ENCODE measurements at places on chromosomes 7 and 10.
A peak's percentile ranks its signal among the peaks of the same experiment; 100 is the strongest.

DNA sequence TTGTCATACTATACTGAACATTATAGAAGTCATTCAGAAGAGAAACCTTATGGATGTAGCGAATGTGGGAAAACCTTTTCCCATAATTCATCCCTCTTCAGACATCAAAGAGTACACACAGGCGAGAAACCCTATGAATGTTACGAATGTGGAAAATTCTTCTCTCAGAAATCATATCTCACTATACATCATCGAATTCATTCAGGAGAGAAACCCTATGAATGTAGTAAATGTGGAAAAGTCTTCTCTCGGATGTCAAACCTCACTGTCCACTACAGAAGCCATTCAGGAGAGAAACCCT lies 19.4 kb downstream of the RBAK start:
- DNase-seq, result no peak
- H3K4me1 ChIP-seq, result no peaks in the 10 kb centered on the region
- no peak overlapping the region for H3K27ac ChIP-seq
- peaks cover 83% of the 10 kb centered on the region for H3K36me3 ChIP-seq

GRCh38 chr10:31689233-31689632 lies 239.4 kb downstream of the ARHGAP12 start:
- H3K4me3 ChIP-seq, result no peak overlapping the region
- peaks cover 3% of the 10 kb centered on the region for H3K27me3 ChIP-seq
- H3K27ac ChIP-seq, result no peak overlapping the region
- no peak for DNase-seq
- no peaks in the 10 kb centered on the region for H3K4me1 ChIP-seq
- H3K36me3 ChIP-seq, result no peaks in the 10 kb centered on the region

GRCh38 chr10:6009150-6009549 lies 31.8 kb upstream of the IL15RA start:
- peaks cover 50% of the 10 kb centered on the region for H3K36me3 ChIP-seq
- H3K27ac ChIP-seq, result no peak overlapping the region
- DNase-seq, result no peak
- peaks cover 36% of the 10 kb centered on the region for H3K4me1 ChIP-seq
- no peaks in the 10 kb centered on the region for H3K27me3 ChIP-seq

- peaks cover 25% of the 10 kb centered on the region for H3K4me1 ChIP-seq
- H3K4me3 ChIP-seq, result no peak overlapping the region
- H3K27me3 ChIP-seq, result peaks cover 68% of the 10 kb centered on the region
- H3K36me3 ChIP-seq, result no peaks in the 10 kb centered on the region
- DNase-seq, result no peak
- H3K27ac ChIP-seq, result no peak overlapping the region
These were observed 2.6 kb upstream of the CAV1 start for GRCh38 chr7:116522247-116522646.

GRCh38 chr7:69676247-69676646 lies 78.0 kb downstream of the AUTS2 start:
- no peaks in the 10 kb centered on the region for H3K36me3 ChIP-seq
- DNase-seq, result no peak
- H3K4me1 ChIP-seq, result no peaks in the 10 kb centered on the region
- no peaks in the 10 kb centered on the region for H3K27me3 ChIP-seq
- no peak overlapping the region for H3K4me3 ChIP-seq
- no peak overlapping the region for H3K27ac ChIP-seq

- H3K27ac ChIP-seq, result no peak within 1 kb of the TSS
- no peak for DNase-seq
- H3K36me3 ChIP-seq, result no peaks in the 10 kb centered on the region
- H3K4me1 ChIP-seq, result peaks cover 3% of the 10 kb centered on the region
- H3K4me3 ChIP-seq, result no peak within 1 kb of the TSS
- H3K27me3 ChIP-seq, result peaks cover 39% of the 10 kb centered on the region
These were observed at the start of gene CLEC2L for GRCh38 chr7:139523199-139523941. CLEC2L (plus strand) TSS chr7:139523685; CDS start chr7:139523928, 243 bp downstream.

GRCh38 chr10:81848931-81849330 lies 26.1 kb upstream of the NRG3 start:
- H3K27me3 ChIP-seq, result no peaks in the 10 kb centered on the region
- no peak overlapping the region for H3K4me3 ChIP-seq
- no peaks in the 10 kb centered on the region for H3K4me1 ChIP-seq
- H3K36me3 ChIP-seq, result no peaks in the 10 kb centered on the region

- H3K27ac ChIP-seq, result peak overlapping the region; percentile 99
- no peaks in the 10 kb centered on the region for H3K27me3 ChIP-seq
- H3K36me3 ChIP-seq, result peaks cover 36% of the 10 kb centered on the region
- peak overlapping the region; percentile 82 for H3K4me3 ChIP-seq
- peaks cover 65% of the 10 kb centered on the region for H3K4me1 ChIP-seq
- DNase-seq, result peak; percentile 55
These were observed 75.6 kb upstream of the LYZL2 start for GRCh38 chr10:30705101-30705624.

- H3K27me3 ChIP-seq, result peaks cover 2% of the 10 kb centered on the region
- no peak for DNase-seq
- H3K27ac ChIP-seq, result no peak overlapping the region
These were observed 49.3 kb downstream of the JAKMIP3 start for GRCh38 chr10:132114953-132115520.

GRCh38 chr10:75499556-75500160 lies 68.2 kb downstream of the LRMDA start:
- no peaks in the 10 kb centered on the region for H3K36me3 ChIP-seq
- H3K27me3 ChIP-seq, result no peaks in the 10 kb centered on the region
- no peak overlapping the region for H3K4me3 ChIP-seq

Data from activated CD4-positive, alpha-beta memory T cell treated with anti-CD3 and anti-CD28 coated beads, Interleukin-2, amount 10 ng/mL, durations not matched to agents 7 days and 5 days (primary cell).